ENCODE measurements at places on chromosomes 7 and 10.
A peak's percentile ranks its signal among the peaks of the same experiment; 100 is the strongest.

- no peak for DNase-seq
These were observed 455.9 kb downstream of the TYW1 start for GRCh38 chr7:67452516-67453026.

DNA sequence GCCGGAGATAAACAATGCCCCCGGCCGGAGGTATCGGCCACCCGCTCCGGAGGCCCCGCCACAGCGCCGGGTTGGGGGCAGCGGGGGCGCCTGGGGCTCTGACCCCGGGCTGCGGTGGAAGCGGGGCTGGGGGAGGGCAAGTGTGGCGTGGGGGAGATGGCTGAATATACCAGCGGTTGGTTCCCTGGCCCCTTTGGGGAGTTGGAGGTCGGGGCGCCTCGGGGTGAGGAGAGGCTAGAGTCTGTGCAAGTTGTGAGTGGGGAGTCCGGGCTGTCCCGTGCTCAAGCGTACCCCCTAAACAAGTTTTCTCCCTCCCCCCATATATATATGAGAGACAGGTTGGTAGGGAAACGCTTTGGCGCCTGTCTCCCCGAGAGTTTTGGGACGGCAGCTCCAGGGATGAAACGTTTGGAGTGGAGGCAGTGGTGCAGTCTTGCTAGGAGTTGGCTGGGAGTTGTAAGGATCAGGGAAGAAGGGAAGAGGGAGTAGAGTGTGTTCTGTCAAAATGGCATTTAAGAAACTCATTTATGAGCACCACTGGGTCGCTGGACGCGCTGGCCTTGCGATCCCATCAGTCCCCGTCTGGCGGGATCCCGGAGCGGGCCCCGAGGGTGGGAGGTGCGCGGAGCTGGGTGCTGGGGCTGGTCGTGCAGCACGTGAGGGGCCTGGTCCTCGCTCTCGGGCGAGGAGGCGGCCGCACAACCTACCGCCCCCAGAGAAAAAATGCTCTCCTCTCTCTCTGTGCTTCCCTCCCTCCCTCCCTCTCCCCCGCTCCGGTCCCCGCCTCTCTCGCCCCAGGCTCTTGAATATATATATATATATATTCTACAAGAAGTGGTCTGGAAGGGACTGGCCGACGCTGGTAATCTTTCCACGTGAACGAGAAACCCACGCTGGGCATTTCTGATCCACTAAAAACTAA is 1.1 kb downstream of the TET1 start:
- peak; percentile 42 for DNase-seq

DNA sequence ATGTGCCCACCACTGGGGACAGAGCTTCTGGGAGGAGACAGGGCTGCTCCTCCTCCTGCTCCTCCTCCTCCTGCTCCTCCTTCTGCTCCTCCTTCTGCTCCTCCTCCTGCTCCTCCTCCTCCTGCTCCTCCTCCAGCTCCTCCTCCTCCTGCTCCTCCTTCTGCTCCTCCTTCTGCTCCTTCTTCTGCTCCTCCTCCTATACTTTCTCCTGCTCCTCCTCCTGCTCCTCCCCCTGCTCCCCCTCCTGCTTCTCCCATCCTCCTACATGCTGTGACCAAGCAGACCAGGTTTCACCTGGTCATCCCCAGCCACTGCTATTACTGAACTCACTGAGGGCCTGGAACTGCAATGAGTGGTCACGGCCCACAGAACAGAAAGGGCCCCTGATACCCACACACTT is 154.0 kb upstream of the PPP2R2D start:
- DNase-seq: no peak

- peak; percentile 95 for DNase-seq
These were observed 373.5 kb downstream of the RPS24 start for GRCh38 chr10:78407009-78407711.

DNA sequence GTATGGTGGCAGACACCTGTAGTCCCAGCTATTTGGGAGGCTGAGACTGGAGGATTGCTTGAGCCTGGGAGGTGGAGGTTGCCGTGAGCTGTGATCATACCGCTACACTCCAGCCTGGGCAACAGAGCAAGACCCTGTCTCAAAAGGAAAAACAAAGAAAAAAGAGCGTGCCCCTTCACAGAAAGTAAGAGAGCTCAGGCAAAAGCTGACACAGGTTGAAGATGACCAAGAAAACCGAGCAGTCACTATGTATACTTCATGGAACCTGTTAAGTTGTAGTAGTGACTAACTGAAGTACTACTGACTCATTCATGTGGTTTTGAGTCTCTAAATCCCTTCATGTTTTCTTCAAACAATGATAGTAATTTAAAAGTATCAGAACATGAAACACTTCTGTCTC is 1.2 kb upstream of the PRRT4 start:
- DNase-seq: no peak

DNA sequence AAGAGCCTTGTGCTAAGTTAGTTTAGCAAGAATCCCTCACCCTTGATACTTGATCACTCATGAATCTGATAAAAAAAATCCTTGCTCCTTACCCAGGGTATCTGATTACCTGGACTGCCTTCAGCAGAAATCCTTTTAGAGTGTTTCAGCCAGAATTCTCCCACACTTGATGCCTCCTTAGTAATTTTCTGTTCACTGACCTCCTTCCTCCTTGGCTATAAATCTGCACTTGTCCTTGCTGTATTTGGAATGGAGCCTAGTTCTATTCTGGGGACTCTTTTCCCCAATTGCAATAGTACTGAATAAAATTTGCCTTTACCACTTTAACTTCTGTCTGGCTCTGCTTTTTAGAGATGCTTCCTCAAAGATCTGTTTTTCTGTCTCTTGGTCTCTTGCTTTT is 84.9 kb downstream of the RPS24 start:
- peak; percentile 25 for DNase-seq

DNA sequence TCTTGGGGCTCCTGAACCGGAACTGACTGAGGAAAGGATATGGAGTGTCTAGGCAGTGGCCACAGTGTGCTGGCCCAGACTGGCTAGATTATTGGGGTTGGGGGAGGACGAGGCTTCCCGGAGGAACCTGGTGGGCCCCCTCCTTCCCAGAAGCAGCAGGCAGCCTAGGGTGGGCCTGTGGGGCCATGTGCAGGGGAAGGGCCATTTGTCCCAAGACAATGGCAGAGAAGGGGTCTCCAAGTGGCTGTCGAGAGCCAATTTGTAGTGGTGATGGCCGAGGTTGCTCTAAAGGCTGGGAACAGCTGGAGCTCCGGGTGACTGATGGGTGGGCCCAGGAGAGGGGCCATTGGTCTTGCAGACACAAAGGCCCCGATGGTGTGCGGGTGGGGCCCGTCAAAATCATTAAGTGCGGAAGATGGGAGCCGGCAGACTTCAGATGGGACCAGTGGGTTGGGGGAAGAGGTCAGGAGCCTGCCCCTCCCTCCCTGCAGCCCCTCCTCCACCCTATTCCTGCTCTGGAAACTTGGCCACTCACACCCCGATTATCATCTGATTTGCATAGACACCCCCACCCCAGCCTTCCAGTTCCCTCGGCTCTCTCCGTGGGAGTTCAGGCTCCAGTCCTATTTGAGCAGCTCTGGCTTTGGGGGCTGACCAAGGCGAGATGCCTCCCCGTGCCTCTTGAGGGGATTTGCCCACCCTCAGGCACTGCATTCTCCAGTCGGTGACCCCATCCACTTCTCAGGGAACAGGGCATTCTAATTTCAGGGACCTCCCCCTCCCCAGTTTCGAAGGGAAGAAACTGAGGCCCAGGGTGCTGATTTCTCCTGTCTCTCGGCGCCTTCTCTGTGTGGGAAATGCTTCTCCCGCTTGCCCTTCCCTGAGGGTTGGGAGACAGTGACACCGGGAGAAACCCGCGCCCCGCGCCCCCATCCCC is 36.0 kb upstream of the PAX2 start:
- no peak for DNase-seq

DNA sequence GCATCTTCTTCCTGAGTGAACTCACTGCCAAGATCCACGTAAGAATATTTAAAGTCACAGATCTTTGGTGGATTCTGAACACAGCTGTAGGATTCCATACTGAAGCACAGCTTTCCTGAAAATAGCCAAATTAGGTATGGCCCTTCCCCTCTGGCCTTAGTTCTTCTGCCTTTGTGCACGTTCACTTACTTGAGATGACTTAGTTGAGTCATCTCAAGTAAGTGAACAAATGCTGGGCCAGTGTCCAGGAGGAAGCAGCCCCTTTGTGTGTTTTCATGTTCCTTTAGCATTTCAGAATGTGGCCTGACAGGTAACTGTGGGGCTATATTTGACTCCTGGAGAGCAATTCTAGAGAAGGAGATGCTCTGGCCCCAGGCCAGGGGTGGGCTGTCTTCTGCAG is 51.5 kb downstream of the CCNY start:
- DNase-seq: no peak

DNA sequence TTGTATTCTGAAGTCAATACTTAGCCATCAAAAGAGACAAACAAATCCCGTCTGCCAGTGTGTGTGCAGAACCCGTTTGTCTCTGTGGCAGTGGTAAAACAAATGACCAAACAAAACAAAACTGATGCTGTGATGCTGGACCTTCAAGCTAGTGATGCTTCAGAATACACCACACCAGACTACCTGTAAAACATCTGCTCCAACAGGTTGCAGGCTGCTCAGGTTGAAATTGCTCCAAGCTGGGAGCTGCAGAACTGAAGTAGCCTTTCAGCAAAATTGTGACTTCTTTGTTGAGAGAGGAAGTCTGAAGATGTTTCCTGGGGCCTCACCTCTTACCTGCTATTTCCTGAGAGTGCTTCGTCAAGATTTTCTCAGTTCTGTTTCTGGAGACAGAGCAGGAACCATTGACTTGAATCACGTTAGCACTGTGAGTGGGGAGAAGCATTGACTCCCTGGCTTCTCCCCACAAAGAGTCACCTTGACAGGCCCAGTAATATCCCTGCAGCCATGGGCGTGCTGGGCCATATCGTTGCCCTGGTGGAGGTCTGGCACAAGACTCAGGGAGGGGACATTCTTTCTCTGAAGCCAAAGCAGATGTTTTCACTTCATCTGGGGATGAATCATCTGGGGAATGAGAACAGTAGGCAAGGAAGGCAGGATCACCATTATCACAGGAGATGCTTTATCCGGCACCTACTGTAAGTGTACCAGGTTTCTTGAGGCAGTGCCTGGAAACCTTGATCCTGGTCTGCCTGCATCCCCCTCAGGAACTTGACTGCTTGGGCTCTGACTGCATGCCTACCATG is 80.2 kb downstream of the RBM20 start:
- no peak for DNase-seq

DNA sequence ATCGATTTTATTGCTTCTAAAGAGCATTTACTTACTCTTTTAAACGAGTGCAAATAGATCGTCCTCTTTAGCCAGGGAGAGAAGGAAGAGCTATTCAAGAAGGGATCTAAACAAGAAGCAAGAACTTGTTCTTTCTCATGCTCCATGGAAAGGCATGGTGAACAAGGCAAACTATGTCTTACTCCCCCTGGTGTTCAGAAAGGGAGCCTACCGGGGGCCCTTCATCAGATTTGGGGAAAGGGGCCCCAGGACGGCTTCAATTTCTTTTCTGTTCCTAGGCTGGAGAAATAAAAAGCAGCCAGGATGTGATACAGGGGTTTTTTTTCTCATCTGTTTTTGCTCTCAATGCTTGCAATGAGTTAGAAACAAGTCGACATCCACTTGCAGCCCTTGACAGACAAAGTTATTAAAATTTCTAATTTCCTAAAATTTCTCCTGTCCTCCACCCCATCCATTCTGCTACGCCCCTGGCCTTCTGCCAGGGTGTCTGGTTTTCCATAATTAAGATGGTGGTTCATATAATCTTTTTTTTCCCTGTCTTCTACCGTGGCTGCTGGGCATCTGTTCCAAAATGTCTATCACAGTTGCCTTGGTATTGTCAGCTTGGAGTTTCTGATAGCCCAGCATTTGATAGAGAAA is 214.4 kb downstream of the CREB5 start:
- DNase-seq: no peak

DNA sequence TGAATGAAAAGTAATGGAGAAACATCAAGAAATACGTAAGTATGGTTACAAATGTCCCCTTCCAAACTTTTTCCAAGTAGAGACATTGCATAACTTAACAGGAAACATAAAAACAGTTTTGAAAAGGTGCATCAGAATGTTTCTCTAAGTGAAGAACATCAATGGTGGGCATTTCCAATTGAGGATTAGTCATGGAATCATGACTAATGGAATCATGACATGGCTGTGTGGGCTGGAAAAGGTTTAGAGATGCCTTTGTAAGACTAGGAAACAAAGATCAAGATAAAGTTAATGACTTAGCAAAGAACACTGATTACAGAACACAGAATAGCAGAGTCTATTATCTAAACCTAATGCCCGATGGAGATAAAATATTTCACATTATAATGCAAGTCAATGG is 272.0 kb downstream of the HPSE2 start:
- no peak for DNase-seq

- peak; percentile 82 for DNase-seq
These were observed at the start of gene TBXAS1 for GRCh38 chr7:139829025-139829774. Gene TBXAS1 (plus strand): TSS chr7:139829264. CDS start chr7:139829391, 127 bp downstream.

DNA sequence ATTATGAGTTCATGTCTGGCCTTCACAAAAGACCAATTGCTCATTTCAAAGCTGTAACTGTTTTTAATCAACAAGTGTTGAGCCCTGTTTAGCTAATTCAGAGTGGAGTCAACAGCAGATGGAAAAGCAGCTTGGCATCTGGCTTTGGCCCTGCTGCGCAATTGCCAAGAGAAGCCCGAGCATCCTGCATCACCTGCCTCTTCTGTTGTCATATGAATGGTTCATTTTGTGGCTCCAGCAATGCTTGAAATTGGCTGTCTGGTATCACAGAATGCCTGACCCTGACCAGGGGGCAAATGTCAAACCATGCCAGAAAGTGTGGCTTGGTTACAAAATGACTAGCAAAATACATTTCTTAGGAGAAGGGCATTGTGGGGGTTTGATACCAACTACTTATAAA is 296.5 kb upstream of the PHF14 start:
- DNase-seq: no peak

- DNase-seq: no peak
These were observed 21.0 kb downstream of the SHH start for GRCh38 chr7:155791214-155791737.

- no peak for DNase-seq
These were observed 137.4 kb downstream of the GLI3 start for GRCh38 chr7:42099470-42100155.

DNA sequence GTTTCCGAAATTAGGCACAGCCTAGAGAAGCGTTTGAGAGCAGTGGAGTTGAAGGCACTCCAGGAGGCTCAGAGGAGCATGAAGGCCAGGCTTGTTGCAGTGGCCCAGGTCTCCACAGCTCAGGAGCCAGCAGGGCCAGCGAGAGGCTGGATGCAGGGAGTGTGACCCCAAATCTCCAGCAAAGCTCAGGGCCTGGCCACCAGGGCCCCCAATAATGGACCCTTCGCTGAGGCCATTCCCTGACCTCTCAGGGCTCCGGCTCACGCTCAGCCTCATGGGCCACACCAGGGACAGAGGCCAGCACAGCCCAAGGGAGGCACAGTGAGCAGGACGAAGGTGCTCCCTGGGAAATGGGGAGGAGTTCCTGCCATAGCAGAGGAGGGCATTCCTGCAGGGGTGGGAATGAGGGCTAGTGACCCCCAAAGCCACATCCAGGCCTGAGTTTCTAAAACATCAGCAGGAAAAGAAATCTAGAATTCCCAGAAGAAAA is 47.5 kb downstream of the EBF3 start:
- DNase-seq: no peak

GRCh38 chr10:100828738-100829096 is 83.3 kb downstream of the PAX2 start:
- no peak for DNase-seq

All from left kidney (tissue), 8 donors.